ENCODE measurements at places on chromosomes 1 and 21.

GRCh38 chr1:214602764-214603657 lies at the start of gene CENPF:
Gene CENPF, plus strand, starts transcription at chr1:214603195. Its CDS starts 10,560 bp downstream, at chr1:214613755.
- DNase-seq = peak; percentile 99

- no peak for DNase-seq
Measured at GRCh38 chr1:6260961-6261614, at the start of gene GPR153. Gene GPR153, minus strand, starts transcription at chr1:6261098. Its CDS starts 6,193 bp downstream, at chr1:6254905.

- DNase-seq = no peak
Measured at GRCh38 chr1:53587252-53587988, 128.2 kb downstream of the DMRTB1 start.

DNA sequence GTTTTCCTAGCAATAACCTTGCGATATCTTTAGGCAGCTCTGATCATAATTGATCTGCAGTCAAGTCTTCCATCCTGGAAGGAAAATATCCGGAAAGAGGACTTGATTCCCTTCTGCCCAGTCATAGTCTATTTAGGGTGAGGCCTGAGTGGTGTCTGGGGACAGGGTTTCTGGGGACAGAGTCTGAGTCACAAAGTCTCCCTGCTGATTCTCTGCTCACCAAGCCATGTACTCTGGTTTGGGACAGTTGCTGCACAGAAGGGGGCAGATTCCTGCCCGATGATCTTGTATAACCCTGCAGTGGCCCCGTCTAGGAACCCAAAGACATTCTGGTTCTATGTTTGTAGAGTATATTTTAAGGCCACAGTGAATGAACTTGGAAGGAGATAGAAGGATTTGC lies 178.8 kb downstream of the KCNJ6 start:
- no peak for DNase-seq

DNA sequence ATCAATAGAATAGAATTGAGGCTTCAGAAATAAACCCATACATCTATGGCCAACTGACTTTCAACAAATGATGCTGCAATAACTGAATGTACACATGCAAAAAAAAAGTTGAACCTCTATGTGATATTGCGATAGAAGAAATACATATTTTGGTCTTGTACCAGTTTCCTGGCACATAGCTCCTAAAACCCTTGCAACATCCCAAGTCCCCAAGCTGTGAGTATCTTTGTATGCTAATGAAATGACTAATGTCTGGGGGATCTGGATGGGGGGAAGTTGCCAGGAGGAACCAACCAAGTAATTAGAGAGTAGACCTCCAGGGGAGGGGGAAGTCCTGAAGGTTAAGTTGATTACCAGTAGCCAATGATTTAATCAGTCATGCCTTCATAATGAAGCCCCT lies 24.4 kb downstream of the BLZF1 start:
- no peak for DNase-seq

DNA sequence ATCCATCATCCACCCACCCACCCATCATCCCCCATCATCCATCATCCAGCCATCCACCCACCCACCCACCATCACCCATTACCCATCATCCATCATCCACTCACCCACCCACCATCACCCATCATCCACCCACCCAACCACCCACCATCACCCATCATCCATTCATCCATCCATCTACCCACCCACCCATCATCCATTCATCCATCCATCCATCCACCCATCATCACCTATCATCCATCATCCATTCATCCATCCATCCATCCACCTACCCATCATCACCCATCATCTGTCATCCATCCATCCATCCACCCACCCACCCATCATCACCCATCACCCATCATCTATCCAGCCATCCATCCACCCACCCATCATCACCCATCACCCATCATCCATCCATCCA lies 81.5 kb downstream of the ADARB1 start:
- DNase-seq = no peak

DNA sequence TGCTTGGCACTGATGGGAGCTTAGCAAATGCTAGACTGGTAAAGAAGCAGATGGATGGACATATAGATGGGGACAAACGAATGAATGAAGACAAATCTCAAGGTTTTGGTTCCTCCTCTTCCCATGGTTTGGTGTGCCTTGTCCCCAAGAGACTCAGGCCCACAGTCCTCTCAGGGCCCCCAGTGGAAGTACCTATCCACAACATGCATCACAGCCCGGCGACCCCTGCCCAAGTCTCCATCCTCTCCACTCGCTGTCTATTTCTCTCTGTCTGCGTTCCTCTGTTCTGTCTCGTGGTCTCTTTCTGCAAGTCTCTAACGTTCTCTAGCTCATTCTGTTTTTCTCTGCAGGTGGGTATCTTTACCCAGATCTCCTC lies 85.8 kb downstream of the GLIS1 start:
- no peak for DNase-seq

GRCh38 chr1:230228236-230228897 lies 161.3 kb downstream of the GALNT2 start:
- no peak for DNase-seq

- no peak for DNase-seq
Measured at GRCh38 chr21:35479529-35479928, 430.4 kb upstream of the RUNX1 start.

DNA sequence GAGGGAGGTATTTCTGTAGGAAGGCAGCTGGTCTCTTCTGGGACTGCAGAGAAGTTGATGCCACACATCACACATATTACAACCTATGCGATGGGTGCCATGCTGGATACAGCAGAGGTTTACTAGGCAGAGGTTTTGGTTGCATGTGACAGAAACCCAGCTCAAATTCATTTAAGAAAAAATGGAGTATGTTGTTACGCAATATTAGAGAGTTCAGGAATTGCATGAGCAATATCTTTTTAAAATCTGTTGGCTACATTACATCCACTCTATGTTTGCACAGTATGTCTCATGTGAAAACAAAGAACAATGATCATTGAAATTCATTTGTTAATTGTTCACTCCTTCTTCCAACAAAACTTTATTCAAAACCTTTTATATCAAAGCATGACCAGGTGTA lies 425.2 kb downstream of the RWDD3 start:
- DNase-seq = no peak

- no peak for DNase-seq
Measured at GRCh38 chr1:10593750-10594149, 119.0 kb downstream of the PEX14 start.

GRCh38 chr1:59718989-59719360 lies 95.8 kb upstream of the HOOK1 start:
- no peak for DNase-seq

DNA sequence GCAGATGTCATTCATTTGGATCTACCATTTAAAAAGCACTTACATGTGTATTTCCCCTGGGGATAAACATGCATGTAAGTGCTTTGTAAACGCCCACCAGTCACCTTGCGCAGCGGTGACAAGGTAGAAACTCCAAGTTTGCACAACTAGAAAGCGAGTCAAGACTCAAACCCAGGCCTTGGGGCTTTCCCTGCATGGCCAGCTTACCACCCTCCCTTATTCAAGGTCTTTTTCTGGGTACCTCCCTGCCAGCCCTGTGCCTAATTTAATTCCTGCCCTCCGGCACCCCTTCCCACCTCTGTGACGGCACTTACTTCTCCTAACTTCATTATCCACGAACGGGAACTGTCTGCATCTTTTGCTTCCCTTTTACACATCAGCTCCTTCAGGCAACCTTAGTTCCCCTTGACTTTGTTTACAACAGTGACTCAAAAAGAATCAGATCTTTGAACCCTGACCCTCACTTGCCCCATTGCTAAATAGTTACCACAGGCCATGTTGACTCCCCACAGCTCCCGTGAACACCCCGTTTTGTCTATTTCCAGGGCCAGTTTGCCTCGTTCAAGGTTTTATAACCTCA lies 138.3 kb upstream of the ETS2 start:
- no peak for DNase-seq

DNA sequence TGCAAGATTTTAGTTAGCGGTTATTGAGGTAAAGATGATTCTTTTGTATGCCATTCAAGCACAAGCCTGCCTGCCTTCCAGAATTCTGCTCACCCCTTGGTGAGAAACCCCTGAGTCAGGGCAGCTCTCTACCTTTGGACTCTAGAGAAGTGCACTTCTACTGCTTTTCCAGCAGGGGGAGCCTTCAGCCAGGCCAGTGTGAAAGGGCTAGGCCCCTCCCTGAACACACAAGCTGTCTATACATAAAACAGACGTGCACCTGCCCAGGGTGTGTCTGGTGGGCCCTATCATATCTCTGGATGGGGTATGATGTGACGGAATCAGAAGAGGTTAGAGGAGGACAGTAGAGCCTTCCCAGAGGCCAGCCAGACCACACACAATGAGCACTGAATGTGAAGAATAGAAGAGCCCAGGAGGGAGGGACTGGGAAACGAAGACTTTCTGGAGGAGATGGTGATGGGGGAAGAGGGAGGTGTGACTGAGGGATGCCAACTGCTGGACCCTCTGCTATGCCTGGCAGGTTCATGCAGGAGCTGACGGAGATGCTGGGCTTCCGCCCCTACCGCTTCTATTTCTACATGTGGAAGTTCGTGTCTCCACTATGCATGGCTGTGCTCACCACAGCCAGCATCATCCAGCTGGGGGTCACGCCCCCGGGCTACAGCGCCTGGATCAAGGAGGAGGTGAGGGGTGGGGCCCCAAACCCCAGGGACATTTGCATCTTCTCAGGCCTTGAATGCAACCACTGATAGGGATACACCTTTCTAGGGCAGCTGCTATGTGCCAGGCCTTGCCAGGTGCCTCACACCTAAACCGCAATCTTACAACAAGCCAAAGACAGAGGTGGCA lies 13.0 kb upstream of the KCNC4 start:
- DNase-seq = peak; percentile 76

- no peak for DNase-seq
Measured at GRCh38 chr1:37945251-37945650, 1.6 kb downstream of the INPP5B start.

GRCh38 chr1:36223381-36223995 lies 755 bp upstream of the THRAP3 start:
- DNase-seq = peak; percentile 23

DNA sequence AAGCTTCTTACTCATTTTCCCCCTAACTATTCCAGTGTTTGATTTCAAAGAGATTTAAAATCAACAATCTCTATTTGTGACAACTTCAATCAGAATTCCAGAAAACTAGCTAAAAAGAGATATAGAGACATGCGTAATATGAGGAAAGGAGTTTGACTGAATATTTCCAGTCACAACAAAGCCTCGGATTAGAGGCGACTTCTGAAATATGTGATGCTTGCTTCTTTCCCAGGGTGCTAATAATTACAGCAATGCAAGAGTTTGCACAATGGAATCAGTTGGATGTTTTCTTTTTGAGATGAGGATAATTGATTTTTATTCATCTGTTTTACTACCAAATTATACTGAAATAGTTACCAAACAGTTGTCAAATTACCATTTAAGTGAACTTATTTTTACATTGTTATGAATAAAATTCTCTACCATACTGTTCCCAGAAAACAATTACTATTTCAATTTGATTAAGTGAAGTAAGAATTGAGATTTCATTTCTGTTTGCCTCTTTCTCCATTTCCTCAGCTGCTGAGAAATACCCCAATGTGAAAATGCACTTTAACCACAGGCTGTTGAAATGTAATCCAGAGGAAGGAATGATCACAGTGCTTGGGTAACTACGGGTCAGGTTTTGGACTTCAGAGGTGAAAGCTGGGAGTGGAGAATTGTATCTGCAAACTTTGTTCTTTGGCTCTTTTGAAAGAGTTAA lies 28.1 kb downstream of the KMO start:
- no peak for DNase-seq

DNA sequence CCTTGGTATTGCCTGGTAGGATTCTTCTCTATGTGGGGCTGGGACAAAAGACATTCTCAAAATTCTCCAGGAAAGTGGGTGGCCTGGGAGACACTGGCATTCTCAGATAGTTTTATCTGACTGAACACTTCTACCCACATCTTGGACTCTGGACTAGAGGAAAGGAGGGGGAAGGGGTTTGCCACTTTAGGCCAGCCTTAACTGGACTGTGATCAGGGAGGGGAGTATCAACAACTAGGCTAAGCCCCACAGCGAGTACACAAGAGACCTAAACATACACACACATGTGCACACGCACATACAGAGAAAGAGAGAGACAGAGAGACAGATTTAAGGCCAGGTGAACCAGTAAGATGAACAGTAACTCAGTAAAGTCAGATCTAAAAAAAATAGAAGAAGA lies 1.2 kb upstream of the SEMA6C start:
- no peak for DNase-seq

DNA sequence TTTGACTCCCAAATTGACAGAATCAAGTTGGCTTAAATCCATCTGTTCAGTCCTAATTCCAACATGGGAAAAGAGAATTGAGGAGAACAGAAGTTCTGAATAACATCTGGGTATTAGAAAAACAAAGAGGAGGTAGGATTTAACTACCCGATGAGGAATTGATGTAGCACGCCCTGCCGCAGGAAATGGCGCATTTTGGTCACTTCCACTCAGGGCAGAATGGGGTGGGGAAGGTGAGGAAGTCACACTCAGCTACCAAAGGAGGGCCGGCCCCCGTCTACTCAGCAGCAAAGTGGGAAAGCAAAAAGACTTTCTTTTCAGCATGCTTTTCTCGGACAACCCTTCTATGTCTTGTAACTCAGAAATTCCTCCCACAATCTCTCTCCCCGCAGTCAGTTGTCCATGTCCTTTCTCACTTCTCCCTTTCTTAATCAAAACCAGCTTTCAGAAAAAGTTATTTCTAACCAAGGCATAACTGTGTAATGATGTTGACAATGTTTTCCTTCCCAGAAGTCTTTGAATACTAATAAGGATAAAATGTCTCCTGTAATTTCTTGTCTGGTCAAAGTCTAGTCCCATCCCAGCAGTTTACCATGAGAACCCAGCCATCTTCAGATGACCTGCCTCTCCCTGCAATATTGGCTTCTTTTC lies 60.5 kb upstream of the SIPA1L2 start:
- DNase-seq = no peak

DNA sequence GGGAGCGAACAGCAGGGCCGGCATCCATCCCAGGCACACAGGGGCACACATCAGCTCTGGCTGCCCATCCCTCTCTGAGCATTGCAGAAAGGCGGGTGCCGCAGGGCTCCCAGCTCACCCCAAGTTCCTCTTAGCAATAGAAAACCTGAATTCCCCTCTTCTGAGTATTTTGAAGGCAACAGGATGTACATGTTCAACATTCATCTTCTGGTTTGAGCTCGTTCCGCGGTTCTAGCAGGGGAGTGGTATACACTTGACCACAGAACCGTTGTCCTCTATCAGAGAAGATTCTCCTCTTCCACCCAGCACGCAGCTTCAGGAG lies 23.6 kb downstream of the ACTA1 start:
- no peak for DNase-seq

DNA sequence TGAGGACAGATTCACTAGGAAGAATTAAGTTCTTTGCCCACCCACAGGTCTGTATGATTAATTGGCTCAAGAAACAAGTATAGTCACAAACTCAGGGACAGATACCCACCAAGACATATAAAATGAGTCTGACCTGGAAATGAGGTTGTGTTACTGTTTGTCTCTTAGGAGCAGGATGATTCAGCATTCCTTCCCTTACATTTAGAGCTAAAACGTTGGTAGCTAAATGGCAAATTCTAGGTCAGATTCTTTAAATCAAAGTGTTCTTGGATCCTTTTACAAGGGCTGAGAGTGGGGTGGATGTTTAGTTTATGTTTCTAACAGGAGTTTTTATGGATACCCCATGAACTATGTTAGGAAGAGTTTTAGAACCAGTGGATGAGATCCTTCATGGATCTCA lies 4.7 kb downstream of the RIMKLA start:
- DNase-seq = no peak

Data from NCI-H774 (cell line).